IPS DF 6.9 (cell line): ENCODE measurements at places on chromosomes 5 and 9.

DNA sequence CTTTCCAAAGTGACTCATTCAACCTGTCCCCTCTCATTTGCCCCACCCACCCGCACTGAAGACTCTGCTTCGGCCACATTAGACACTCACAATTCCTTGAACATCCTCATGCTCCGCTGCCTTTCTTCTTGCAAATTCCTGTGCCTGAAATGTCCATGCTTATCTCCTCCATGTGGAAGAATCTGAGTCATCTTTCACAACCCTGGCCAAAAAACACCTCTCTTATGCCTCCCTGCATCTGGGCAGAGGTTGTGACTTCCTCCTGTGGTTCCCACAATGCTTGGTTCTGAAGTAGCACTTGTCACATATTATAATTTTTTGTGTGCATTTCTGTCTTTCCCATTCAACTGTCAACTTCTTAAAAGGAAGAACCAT lies 238.6 kb downstream of the ENC1 start:
- no peak for DNase-seq

- no peak for DNase-seq
These were observed 70.2 kb downstream of the LPAR1 start for GRCh38 chr9:110968096-110968495.

- DNase-seq: no peak
These were observed 123.9 kb downstream of the TLE4 start for GRCh38 chr9:79695531-79696175.

GRCh38 chr9:127896395-127897192 lies 2.8 kb downstream of the ST6GALNAC6 start:
- DNase-seq: no peak

- peak; percentile 18 for DNase-seq
These were observed 84.7 kb downstream of the PTTG1 start for GRCh38 chr5:160506006-160507004.

DNA sequence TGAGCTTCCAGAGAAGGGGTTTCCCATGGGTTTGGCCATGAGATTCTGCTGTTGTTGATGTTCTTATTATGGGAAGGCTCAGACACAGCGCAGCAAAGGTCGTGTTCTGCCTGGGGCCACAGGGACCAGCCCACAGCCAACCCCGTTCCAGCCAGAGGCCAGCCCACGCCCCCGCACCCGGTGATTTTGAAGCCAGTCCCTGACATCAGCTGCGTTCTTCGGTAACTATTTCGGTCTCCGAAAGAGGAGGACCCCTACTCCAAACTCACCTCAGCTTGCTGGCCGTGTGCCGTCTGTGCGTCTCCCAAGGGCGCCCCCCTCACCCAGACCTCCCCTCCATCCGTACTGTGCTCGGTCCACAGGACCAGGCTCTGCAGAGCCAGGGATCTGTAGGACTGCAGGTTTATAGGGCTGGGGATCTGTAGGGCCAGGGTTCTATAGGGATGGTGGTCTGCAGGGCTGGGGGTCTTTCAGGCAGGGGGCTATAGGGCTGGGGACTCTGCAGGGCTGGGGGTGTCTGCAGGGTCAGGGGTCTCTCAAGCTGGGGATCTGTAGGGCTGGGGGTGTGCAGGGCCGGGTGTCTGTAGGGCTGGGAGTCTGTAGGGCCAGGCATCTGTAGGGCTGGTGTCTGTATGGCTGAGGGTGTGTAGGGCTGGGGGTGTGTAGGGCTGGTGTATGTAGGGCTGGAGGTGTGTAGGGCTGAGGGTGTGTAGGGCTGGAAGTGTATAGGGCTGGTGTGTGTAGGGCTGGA lies 11.8 kb downstream of the COL5A1 start:
- no peak for DNase-seq

GRCh38 chr5:88719434-88719833 lies 163.6 kb downstream of the MEF2C start:
- DNase-seq: no peak

DNA sequence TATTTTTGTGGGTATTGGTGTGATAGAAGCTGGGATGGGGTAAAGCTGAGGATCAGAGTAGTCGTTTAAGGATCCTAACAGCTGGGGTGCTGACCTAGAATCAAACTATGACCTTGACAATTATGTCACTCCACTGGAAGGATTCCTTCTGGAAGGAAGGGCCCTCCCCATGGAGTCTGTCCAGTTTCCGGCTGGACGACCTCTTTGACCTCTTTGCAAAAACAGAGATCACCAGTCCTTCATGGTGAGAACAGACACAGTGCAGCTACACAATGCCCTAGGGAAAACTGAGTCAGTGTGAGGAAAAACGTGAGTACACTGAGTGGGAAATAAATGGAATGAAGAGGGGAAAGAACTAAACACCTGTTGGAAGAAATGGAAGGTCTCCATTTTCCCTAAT lies 445.6 kb downstream of the MAT2B start:
- no peak for DNase-seq

DNA sequence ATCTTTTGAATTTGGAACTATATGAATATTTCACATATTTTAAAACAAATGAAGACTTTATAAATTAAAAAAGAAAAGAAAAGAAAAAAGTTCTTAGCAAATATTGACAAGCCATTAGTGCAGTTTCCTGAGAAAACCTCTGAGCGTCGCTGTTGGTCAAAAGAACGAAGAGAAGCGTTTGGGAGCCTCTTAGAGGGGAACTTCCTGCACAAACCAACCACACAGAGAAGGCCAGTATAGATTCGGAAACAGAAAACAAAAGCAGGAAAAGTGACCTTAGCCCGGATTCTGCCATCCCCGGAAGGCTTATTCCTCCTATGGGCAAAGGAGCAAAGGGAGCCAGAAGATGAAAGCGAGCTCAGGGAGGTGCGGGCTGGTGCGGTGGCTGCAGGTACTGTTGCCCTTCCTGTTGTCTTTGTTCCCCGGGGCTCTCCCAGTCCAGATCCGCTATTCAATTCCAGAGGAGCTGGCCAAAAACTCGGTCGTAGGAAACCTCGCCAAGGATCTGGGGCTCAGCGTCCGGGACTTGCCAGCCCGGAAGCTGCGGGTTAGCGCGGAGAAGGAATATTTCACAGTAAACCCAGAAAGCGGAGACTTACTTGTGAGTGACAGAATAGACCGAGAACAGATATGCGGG lies at the start of gene PCDHGB2:
PCDHGB2 (plus strand) TSS at position 205 of the 637 bp plus-strand sequence; CDS start at position 347, 142 bp downstream.
- no peak for DNase-seq

DNA sequence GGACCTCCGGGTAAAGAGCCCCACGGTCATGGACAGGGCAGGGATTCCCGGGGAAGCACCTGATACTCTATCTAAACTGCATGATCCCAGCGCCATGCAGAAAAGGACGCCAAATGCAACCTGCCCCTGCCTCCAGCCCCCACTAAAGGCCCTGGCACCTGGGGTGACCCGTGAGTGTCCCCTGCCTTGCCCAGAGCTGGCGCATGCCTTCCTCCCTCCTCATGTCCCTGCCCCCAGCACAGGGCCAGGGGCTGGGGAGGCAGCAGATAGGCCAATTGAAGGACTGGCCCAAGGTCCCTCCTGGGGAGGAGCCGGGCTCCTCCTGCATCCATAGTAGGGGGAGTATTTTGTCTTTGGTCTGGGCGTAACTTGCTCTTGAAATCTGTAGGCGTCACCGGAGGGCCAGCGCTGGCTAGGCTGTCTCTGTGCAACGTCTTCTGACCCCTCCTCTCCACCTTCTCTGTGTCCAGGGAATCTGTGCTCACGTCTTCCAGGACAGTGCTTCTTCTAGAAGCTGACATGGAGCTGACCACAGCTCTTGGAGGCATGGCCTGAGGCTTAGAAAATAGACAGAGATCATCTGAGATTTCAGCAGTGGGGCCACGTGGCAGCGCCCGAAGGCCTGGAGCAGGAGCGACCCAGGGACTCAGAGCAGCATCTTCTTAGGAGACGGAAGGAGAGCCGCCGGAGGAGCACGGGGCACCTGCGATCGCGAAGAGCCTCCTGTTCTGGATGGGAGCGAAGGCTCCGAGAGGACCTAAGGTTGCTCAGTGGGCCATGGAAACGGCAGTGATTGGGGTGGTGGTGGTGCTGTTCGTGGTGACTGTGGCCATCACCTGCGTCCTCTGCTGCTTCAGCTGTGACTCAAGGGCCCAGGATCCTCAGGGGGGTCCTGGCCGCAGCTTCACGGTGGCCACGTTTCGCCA lies 660 bp downstream of the SPAAR start:
- DNase-seq: no peak

DNA sequence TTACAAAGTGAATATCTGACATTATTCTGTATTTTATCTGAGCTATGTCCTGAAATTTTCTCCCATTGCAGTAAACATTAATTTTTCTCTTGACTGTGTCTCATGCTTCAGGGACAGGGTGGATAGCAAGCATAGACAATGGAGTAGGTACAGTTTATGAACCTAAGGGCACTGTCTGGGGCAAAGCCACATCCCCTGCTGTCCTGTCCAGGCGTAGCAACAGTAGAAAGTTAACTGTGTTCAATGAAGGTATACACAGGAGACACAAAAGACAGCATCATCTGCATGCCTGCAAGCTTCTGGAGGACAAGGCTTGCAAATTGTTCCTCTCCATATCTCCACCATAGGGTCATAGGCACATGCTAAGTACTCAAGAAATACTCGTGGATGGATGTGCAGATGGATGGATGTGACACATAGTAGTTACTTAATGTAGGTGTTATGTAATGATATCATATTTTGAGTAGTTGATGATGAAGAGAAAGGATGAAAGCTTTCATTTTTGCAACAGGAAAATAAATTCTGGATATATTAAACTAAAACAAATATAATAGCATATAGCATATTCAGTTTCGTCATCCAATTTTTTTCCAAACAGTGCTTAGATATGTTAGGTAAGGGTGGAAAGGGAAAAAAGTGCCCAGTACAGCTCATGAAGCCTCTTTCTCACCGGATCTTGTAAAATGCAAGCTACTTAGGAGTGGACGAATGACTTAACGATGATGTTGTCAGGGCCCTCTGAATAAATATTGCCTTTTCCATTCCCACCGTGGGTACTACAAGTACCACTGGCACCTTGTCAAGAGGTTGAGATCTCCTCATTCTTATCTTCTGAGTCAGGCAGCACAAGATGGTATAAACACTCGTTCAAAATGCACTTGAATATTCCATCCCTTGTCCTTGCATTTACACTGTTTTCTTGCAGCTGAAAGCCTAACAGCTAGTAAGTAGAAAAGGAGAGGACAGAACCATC lies 19.9 kb upstream of the ZSWIM6 start:
- DNase-seq: no peak

DNA sequence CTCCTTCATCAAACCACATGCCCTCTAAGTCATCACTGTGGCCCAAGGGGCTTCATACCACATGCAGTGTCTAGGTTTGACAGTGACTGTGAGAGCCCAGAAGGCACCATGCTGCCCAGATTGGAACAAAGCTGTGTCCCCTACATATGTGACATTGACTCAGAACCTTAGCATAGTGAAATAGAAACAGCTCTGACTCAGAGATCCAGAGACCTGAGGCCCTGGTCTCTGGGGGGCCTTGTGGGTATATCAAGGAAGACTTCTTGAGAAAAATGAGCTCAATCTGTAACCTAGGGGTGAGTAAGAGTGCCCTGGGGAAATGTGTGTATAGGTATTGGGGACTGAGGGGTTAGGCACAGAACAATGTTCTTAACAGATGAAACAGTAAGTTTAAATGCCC lies 7.1 kb upstream of the ENTREP1 start:
- no peak for DNase-seq

DNA sequence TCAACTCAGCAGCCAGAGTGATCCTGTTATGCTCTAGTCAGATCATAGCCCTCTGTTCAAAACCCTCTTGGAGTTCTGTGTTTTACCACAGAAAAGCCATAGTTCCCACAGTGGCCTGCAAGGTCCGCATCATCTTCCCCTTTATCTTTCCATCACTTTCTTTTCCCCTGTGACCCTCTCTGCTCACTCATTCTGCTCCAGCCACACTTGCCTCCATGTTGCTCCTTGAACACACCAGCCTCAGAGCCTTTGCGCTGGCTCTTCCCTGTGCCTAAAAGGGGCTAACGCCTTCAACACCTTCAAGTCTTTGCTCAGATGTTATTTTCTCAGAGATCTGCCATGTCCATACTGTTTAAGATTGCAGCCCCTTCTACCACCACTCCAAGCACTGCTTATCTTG lies 26.3 kb downstream of the CSF2 start:
- DNase-seq: no peak

GRCh38 chr5:6492934-6493333 lies 44.3 kb downstream of the UBE2QL1 start:
- DNase-seq: no peak

- peak; percentile 41 for DNase-seq
These were observed 27.0 kb upstream of the ERGIC1 start for GRCh38 chr5:172806897-172807672.

DNA sequence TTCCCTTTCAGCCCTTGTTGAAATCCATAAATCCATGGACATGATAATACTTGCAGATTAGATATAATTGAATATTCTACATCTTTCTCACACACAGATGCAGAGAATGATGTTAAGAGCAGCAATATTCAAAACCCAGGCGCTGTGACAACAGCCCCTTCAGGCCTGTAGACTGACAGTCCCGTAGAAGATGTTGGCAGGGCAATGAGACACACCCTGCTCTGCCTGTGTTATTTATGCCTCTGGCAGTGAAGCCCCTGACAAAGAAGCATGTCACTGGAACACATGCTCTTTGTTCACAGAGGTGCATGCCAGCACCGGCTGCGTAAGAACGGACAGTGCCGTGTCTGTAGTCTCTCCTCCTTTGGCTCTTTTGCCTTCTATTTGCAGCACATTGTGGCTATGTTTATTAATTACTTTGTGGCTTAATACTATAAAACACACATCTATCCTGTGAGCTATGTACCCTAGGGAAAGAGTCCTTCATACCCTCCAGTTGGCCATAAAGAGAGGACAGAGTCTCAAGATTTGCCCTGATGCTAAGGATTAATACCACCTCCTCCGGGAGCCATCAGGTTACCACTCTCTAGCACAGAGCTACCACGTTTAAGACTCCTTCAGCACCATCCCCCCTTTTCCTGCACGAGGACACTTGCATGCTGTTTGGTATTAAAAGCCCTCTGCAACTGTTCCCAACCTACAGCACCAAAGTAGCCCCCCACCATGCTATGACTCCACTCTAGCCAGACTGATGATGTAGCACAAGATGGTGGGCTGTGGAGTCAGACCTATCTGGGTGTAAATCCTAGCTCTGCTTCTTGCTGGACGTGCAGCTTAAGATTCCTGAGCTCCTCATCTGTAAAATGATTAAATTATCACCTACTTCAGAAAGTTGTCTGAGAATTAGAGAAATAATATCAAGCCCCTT lies 2.0 kb upstream of the ANP32B start:
- DNase-seq: no peak

DNA sequence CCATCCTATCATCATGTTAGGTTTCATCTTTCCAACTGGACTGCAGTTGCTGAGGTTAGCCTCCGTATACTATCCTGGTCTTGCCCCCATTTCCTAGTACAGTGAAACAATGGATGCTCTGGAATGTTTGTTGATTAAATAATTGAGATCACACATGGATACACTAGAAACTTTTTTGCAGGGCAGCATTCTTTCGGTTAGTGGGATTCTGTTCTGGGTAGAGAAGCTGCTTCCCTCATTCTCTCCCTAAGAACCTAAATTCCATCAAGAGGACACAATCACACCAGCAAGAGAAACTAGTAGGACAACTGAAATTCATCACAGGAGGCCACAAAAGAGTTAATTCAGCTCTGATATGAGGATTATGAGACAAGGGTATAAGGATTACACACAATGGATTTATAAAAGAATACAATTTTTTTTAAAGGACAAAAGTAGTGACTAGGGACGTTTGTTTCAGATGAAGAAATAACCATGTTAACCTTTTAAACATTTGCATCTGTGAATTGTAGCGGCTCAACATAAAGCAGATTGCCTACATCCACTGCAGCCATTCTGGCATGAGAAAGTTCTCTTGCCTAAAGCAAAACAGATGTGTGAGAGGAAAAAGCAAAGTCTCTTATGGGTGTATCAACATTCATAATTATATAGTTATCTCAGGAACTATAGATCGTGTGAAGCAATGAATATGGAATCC lies 162.7 kb upstream of the LHFPL2 start:
- no peak for DNase-seq
